ENCODE measurements at places on chromosomes 5 and 9.

- DNase-seq = no peak
Measured at GRCh38 chr9:87337335-87338087, 160.2 kb upstream of the DAPK1 start.

- no peak for DNase-seq
Measured at GRCh38 chr9:22157276-22157675, 148.2 kb upstream of the CDKN2B start.

GRCh38 chr9:24045150-24045549 is 219.1 kb upstream of the ELAVL2 start:
- no peak for DNase-seq

DNA sequence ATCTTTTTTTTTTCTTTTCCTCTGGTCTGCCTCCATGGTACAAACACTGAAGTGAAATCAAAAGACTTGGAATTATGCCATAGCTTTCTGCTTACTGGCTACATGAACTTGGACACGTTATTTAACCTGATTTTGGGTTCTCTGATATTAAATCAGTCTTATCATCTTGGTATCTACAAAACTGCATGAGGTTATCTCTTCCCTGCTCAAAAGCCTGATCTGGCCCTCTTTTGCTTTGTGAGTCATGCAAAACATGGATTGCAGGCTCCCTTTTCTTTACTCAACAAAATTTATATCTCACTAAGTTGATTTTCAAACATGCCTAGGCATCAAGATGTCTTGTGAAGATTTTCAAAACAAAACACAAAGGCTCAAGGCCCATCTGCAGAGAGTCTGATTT is 45.9 kb upstream of the FST start:
- no peak for DNase-seq
